T-helper 17 cell (primary cell): ENCODE measurements at places on chromosomes 12 and 14.

DNA sequence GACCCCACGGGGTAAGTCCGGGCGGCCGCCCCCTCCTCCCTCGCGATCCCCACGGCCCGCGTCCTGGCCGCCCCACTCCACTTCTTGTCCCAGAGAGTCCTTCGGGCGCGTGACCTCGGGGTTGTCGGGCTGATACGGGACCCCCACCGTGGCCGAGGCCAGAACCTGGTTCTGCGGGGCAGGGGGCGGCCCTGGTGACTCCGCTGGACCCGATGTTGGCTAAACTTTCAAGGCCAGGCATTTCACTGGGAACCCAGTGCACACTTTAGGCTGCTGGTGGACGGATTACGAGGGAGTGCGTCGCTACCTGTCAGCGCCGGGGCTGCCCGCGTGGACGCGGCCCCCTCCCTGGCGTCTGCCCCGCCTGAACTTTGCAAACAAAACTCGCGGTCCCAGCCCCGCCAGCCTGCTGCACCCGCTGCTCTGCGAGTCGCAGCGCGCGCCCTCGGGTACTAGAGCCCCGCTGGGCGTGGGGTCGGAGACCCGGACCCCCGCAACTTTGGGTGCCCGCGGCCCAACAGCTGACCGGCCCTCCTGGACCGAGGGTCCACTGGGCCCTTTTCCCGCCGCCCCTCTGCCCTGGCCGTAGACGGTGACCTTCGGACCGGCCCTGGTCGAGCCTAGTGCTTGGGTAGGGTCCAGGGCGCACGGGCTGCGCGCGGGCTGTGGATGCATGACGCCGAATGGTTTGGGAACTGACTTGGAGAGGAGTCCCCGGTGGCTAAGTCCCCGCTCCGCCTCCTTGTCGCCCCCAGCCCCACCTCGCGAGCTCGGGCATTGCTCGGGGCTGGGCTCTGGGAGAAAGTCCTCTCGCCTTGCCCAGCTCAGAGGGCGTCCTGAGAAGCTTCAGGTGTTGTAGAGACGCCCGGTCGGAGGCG, 624 bp downstream of the RIN3 start:
- DNase-seq: no peak

GRCh38 chr12:23559268-23559753, 390.2 kb downstream of the SOX5 start:
- DNase-seq: no peak

- no peak for DNase-seq
Observed at GRCh38 chr12:120997448-120997847, 18.8 kb downstream of the C12orf43 start.

GRCh38 chr12:20523658-20524057, 155.3 kb downstream of the PDE3A start:
- DNase-seq: no peak

- no peak for DNase-seq
Observed at GRCh38 chr14:100281286-100282082, 24.8 kb downstream of the SLC25A29 start.

- DNase-seq: no peak
Observed at GRCh38 chr12:99121546-99121945, 476.5 kb downstream of the APAF1 start.

- DNase-seq: no peak
Observed at GRCh38 chr12:77751939-77752338, 78.8 kb upstream of the NAV3 start.
